ENCODE measurements at places on chromosomes 2 and 18. TPM values are rescaled to one million over a fixed set of nuclear protein-coding genes. Genes with fewer than 3 reads are reported as not detected.

DNA sequence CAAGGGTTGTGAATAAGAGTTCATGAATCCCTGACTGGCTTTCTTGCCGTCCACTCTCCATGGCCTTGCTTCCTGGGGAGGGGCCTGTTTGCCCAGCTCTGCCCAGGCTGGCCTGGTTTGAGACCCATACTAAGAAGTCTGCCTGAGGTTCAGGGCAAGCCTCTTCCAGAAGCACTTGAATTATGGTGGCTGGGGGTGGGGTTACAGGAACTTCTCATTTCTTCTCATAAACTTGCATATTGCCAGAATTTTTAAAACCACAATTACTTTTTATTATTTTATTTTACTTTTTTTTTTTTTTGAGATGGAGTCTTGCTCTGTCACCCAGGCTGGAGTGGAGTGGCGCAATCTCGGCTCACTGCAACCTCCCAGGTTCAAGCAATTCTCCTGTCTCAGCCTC is 42.0 kb downstream of the GORASP2 start:
- DNase-seq, result no peak

GPR17 gene
- total RNA-seq, result 0.31 TPM

SFT2D3 gene
- 11.6 TPM for total RNA-seq

- peak; percentile 54 for DNase-seq
These were observed 180.0 kb upstream of the TPO start for GRCh38 chr2:1233281-1233680.

DNA sequence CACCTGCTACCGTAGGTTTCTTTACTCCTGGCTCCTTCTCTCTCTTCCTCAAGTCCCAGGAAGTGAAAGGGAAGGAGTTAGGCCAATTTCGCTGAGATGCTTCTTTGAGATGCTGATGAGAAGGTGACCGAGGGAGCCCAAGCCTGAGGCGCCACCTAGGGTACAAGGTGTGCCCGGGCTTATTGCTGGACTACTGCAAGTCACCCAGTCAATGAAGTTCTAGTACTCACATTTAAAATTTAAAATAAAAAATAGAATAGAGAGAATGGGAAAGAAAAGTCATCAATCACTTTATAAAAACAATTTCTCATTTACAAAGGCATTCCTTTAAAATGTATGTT is 45.3 kb downstream of the ACAA2 start:
- peak; percentile 83 for DNase-seq

GRCh38 chr2:158761621-158762020 is 33.5 kb upstream of the DAPL1 start:
- peak; percentile 41 for DNase-seq

DNER gene
- total RNA-seq, result 1.3 TPM

HJURP gene
- 9.8 TPM for total RNA-seq

GRCh38 chr18:59024829-59025228 is 114.9 kb upstream of the SEC11C start:
- peak; percentile 59 for DNase-seq

DNA sequence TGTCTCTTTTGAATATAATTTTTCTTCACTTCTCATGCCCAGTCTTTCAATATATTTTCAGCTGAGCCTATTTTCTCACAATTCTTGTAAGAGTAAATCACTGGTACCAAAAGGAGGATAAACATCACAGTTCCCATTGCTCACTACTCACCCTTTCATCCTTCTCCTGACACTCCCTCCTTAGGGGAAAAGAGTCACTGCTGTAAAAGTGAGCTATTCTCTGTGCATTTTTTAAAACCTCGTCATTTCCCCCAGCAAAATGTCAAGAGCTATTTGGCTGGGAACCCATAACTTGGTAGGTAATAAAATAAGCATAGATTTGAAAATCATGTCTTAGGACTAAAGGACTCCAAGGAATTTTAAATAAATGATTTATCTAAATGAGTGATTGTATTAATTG is 340.1 kb upstream of the GYPC start:
- no peak for DNase-seq

DNA sequence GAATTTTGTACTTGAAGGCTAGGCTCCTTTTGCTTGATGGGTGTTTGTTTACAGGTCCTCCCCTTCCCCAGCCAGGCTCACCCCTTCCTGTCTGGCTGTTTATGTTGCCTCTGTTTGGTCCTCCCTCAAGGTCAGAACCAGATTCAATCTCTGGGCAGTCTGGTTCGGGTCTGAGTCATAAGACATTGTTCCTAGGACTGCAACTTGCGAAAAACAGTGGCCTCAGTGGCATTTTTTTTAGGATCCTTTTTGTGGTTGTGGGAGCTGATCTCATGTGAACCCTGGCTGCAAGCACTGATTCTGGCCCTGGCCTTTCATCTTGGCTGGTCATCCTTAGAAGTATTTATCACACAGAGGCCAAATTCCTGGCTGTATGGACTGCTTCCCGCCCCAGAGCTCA is 370.4 kb downstream of the CLIP4 start:
- no peak for DNase-seq

GRCh38 chr2:221095356-221095755 is 476.7 kb downstream of the EPHA4 start:
- DNase-seq, result no peak

DNA sequence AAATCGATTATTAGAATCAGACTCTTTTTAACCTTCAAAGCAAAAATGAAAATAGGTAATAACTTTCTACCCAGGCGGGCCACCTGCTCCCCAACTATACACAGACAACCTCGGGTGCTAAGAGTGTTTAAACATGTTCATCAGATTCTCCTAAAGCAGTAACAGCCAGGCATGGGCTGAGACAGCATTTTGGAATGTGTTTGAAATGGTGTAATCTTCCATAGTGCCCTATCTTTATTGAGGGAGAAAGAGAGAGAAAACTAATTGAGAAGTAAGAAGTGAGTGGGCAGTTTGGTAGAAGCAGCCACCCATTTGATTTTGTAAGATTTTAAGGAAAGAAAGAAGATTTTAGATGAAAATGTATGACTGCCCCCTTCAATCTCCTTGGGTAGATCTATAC is 196.1 kb upstream of the CTAGE1 start:
- no peak for DNase-seq

KCNS3 gene
- total RNA-seq, result 46.3 TPM

SMAD7 gene
- total RNA-seq, result 17.7 TPM

FAM124B gene
- 11.8 TPM for total RNA-seq

- DNase-seq, result no peak
These were observed 1.9 kb upstream of the SCYGR1 start for GRCh38 chr2:227389661-227390060.

GRCh38 chr2:145235312-145235711 is 715.4 kb upstream of the ZEB2 start:
- no peak for DNase-seq

DNA sequence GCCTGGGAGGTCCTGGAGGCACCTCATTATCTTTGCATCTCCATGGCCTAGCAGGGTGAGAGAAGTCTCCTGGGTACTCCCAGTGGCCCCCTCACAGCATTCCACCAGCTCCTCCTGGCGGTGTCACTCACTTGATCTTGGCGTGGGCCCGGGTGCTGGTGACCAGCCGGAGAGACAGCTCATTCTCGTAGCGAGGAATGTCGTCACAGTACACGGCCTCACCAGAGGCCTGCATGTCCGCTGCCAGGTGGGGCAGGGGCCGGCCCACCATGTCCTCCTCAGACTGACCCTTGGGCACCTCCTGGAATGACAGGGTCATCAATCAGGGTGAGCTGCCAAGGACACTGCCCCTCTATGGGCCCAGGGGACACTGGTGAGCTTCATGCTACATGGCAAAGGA is 42.4 kb downstream of the XDH start:
- no peak for DNase-seq

GRCh38 chr18:75253784-75254183 is 43.2 kb downstream of the TSHZ1 start:
- no peak for DNase-seq

ITPRIPL1 gene
- total RNA-seq, result 6.3 TPM

- DNase-seq, result peak; percentile 73
These were observed 23.7 kb upstream of the CD28 start for GRCh38 chr2:203682688-203683130.

GRCh38 chr2:233270366-233270765 is 18.9 kb downstream of the ATG16L1 start:
- DNase-seq, result no peak

- no peak for DNase-seq
These were observed 113.3 kb downstream of the TFCP2L1 start for GRCh38 chr2:121171625-121172119.

- DNase-seq, result no peak
These were observed 103.6 kb downstream of the NXPH2 start for GRCh38 chr2:138676619-138677021.

DNA sequence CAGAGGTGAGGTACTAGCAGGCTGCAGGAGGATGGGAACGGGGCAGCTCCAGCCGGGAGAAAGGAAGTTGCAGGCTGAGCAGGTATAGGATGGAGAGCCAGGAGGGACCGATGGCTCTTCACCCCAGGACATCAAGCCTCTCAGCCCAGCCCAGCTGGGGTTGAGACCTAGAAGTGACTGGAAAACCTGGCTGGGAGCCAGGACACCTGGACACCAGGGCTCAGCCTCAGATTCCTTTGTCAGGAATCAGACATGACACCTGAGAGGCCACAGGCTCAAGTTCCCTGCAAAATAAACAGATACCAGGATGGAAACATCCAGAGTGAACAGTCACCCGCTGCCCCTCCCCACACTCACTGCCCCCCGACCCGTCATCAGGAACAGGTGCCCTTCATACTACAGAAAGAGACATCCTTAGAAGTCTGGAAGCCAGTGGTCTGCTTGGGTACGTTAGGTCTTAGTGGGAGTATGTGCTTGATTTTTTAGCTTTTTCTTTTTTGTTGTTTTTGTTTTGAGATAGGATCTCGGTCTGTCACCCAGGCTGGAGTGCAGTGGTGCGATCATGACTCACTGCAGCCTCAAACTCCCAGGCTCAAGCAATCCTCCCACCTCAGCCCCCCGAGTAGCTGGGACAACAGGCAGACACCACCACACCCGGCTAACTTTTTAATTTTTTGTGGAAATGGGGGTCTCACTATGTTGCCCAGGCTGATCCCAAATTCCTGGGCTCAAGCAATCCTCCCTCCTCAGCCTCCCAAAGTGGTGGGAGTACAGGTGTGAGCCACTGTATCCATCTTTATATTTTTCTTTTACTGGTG is 95.7 kb upstream of the STPG4 start:
- no peak for DNase-seq

- DNase-seq, result peak; percentile 48
These were observed at the start of gene MFSD6 for GRCh38 chr2:190407662-190408537. MFSD6 (plus strand) TSS chr2:190408355; CDS start chr2:190436030, 27,675 bp downstream.

- no peak for DNase-seq
These were observed 97.3 kb upstream of the SERPINE2 start for GRCh38 chr2:224136396-224136795.

- no peak for DNase-seq
These were observed 96.7 kb upstream of the SIX3 start for GRCh38 chr2:44844651-44845270.
